Activated CD8-positive, alpha-beta memory T cell treated with anti-CD3 and anti-CD28 coated beads for 4 hours (primary cell): ENCODE measurements at places on chromosomes 12 and 14.

- no peak for DNase-seq
Measured at GRCh38 chr14:60003991-60004390, 84.0 kb downstream of the LRRC9 start.

DNA sequence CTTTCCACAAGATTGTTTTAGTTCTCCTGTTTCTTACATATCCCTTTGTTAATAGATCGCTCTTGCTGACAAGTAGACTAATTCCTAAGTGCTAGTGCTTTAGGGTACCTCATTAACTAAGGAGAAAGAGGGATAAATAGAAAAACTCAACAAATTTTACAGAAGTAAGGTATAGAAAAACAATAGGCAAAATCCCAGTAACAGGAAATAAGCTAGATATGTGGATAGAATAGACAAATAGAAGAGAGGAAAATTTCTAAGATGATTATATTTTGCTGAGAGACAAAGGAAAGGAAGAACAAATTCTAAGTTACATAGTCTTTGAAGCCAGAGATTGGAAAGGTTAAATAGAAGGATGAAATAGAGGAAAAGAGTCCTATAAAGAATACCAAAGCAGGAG is 1.0 kb downstream of the CD69 start:
- no peak for DNase-seq

- no peak for DNase-seq
Measured at GRCh38 chr14:64303471-64303917, 9.3 kb upstream of the ESR2 start.

DNA sequence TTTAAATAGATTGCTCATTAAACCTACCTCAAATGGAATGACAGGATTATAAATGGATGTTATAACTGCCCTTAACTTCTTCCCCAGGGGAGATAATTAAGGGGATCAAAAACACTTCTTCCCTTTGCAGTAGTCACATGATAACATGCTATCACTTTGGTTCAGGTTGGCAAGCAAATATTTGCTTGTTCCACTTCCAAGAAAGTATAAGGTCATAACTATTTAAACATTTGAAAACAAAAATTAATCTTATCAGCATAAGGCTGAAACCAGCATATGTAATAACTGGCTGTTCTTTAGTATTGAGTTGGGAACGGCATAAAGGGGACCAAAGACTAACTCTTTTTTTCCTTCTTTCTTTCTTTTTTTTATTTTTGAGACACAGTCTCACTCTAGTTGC is 2.4 kb upstream of the LYZ start:
- DNase-seq = no peak

DNA sequence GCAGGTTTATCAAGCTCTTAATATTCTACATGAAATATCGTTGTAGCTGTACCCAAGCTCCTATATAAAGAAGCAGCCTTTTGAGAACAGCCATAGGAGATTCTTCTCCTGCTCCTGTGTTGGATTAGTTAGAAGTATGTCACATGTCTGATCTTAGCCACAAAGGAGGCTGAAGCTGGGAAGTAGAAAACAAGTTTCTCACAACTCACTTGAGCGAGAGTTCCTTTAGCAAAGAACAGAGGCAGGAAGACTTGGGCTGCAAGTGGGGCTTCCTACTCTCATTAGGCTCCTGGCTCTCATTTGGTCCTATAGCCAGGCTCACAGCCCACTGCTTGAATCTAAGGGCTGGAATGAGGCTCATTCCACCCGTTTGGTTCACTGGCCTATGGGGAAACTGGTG is 281.9 kb downstream of the BTG1 start:
- DNase-seq = no peak

DNA sequence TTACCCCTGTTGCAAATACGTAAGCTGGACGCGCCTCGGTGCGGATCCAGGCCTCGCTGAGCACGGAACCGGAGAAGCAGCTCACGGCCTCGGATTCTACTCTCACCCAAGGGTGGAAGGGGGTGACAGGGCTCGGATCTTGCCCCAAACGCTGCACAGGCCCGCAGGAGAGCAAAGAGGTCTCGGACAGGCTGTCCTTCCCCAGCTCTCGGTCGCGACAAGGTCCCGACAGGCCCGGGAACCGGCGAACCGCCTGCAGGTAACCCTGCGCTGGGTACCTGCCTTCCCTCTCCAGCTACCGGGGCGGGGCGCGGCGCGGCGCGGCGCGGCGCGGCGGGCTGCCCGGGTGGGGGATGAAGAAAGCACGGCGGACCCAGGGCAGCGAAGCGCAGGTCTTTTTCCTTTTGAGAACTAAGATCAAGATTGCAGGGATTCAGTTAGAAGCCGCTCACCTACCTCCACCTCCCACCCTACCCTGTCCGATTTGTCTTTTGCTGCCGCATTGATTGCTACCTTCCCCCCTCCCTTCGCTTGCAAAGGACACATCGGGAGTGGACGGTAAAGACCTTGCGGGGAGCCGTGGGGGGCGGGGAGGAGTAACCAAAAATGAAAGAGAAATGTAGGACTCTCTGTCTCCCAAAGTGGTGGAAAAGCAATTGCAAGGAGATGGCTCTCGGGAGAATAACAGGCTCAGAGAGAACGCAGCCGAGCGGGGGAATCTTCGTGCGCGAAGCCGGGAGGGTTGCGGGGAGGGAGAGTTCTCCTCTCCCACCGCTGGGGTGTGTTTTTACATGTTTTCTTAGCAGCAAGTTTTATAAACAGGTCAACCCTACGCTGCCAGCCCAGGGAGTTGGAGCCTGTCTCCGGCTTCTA is 8.4 kb upstream of the TBX3 start:
- DNase-seq = no peak

GRCh38 chr14:96166461-96167223 is 38.0 kb upstream of the BDKRB2 start:
- DNase-seq = no peak

GRCh38 chr14:93752980-93753561 is 35.2 kb downstream of the PRIMA1 start:
- no peak for DNase-seq

GRCh38 chr14:37595809-37596621 is 586 bp downstream of the TTC6 start:
- no peak for DNase-seq

DNA sequence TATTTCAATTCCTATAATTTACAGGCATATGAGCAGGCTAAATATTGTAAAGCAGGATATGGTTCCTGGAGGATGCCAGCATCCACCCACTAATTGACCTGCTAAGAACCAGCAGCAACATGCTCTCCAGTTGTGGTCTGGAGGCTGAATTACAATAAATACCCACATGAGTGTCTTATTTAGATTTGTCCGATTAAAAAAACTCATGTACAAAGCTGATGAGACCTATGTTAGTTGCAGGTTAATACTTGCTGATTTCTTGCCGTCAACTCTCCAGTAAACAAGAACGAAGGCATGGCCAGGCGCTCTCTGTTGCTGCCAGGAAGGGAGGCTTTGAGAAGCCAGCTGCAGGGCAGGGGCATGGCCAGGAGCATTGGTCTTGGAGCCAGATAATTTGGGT is 169.3 kb upstream of the PRICKLE1 start:
- DNase-seq = no peak

DNA sequence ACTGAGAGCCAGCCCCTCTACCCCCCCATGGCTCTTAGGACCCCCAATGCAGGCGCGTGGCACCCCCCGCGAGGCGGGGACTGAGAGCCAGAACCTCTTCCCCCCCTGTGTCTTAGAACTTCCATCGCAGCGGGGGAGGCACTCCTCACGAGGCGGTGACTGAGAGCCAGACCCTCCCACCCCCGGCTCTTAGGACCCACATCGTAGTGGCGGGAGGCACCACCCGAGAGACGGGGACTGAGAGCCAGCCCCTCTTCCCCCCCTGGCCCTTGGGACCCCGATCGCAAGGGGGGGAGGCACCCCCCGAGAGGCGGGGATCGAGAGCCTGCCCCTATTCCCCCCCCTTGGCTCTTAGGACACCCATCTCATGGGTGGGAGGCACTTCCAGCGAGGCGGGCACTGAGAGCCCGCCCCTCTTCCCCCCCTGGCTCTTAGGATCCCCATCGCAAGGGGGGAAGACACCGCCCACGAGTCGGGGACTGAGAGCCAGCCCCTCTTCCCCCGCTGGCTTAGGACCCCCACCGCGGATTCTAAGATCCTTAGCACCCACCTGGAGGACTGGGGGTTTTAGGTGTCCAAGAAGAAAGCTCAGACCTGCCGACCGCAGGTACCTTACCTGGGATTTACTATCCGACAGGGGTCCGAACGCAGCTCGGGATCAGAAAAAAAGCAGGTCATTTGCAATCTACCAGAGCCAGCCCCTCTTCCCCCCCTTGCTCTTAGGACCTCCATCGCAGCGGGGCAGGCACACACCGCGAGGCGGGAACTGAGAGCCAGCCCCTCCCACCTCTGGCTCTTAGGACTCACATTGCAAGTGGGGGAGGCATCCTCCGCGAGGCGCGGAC is 44.9 kb downstream of the DDX11 start:
- no peak for DNase-seq

GRCh38 chr12:121279507-121279915 is 17.0 kb downstream of the CAMKK2 start:
- DNase-seq = no peak

DNA sequence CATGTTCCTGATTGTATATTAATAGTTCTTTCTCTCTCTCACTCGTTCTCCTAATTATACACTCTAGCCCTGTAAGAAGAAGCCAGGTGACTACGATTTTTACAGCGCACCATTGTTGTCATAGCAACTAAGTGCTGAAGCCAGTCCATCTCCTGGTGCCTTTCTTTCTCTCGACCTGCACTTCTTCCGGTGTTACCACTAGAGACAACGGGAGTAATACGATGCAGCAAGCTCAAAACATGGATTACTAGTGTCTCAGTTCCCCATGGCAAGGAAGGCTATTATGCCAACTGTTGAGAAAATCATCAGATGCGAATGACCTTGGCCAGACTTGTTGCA is 40.8 kb upstream of the DCD start:
- no peak for DNase-seq

- DNase-seq = no peak
Measured at GRCh38 chr12:67665679-67666078, 17.1 kb downstream of the DYRK2 start.
